ENCODE measurements at places on chromosomes 2 and 18. TPM values are rescaled to one million over a fixed set of nuclear protein-coding genes. Genes with fewer than 3 reads are reported as not detected.

DNA sequence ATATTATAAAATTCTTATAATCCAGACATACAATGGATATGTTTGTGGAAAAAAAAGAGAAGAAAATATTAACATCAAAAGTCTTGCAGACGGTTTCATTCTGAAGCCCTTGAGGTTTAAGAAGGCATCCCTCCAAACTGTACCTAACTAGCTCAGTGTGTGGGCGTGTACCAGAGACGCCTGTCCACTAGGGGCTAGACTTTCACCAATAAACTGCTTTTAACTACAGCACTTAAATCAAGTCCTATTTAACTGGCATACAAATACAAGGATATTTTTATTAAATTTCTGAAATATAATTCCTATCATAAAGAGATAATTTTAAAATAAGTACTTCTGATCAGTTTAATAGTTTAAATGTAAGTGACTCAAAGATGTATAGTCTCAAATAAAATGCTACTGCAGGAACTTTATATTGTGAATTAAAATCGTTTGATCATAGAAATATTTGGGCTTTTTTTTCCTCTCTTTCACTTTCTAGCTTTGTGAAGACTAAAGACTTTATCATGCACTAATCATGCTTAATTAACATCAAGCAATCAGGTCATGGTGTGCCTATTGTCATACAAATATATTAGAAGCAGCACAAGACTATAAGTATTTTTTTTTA, 437.7 kb downstream of the SATB2 start:
- peak; percentile 69 for DNase-seq

AGXT gene
- total RNA-seq: not detected

- DNase-seq: no peak
These were observed 90.2 kb downstream of the RAB3GAP1 start for GRCh38 chr2:135142323-135142722.

PIEZO2 gene
- total RNA-seq: 0.30 TPM

ABCG5 gene
- not detected for total RNA-seq

DNA sequence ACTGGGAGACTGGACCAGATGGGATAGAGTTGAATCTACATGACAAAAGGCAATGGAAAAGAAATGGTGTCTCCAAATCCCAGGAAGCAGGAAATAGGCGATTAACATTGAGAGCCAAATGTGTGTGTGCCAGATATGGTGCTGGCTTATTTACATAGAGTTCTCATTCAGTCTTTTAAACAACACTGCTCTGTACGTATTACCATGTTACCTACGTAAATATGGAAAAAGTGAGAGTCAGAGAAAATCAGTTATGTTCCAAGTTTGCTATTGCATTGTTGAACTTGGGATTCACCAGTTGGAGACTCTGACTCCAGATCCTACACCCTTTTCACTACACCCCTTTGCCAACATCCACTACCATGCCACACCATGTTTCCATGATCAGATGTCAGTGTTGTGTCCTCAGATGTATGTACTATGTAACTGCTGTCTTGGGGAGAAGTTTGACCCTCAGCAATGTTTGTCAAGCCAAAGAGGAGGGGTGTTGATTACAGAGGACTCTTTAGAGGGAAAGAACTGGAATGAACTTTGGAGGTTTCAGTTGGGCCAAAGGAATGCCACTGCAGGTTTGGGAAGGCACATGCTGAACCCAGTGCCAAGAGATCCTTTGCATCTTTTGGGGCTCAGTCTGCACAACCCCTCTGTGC, 19.6 kb upstream of the GREB1 start:
- no peak for DNase-seq

- DNase-seq: no peak
These were observed 65.2 kb downstream of the VSNL1 start for GRCh38 chr2:17605696-17606095.
